ENCODE measurements at places on chromosomes 7 and 10.

- DNase-seq: no peak
Observed at GRCh38 chr7:34687529-34687928, 29.5 kb downstream of the NPSR1 start.

- DNase-seq: peak; percentile 36
Observed at GRCh38 chr10:21492421-21492820, 33.1 kb downstream of the SKIDA1 start.

- no peak for DNase-seq
Observed at GRCh38 chr7:22363756-22364422, 6.9 kb upstream of the RAPGEF5 start.

GRCh38 chr7:132407764-132408163 lies 168.5 kb downstream of the PLXNA4 start:
- DNase-seq: no peak

GRCh38 chr7:2838873-2839578 lies 5.1 kb downstream of the GNA12 start:
- DNase-seq: no peak

Measured in muscle of arm (tissue), 14 donors.